ENCODE measurements at places on chromosomes 1 and 21.

GRCh38 chr1:160086456-160086892 is 5.1 kb downstream of the KCNJ9 start:
- DNase-seq = no peak

- DNase-seq = no peak
These were observed 18.7 kb downstream of the AK5 start for GRCh38 chr1:77300566-77300965.

DNA sequence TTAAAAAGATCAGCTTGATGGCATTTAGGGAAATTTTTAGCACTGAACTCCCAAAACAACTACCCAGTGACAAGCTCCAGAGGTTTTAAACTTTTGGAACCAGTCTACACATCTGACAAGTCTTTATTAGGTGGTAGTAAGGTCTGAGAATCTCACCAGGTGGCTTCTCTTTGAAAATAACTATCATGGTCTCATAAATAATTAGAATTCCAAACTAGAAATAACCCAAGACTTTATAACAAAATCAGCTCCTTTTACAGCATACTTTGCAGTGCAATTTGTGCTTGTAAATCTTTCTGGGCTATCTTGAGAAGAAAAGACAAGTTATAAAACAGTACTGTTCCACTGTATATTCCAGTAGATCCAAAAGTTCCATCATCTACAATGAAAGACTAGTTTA is 108.7 kb downstream of the LTN1 start:
- no peak for DNase-seq

GRCh38 chr1:100279358-100279923 is 13.4 kb downstream of the RTCA start:
- no peak for DNase-seq

All from spleen (tissue), 13 donors.